ENCODE measurements at places on chromosomes 11 and 22. TPM values are rescaled to one million over a fixed set of nuclear protein-coding genes. Genes with fewer than 3 reads are reported as not detected.

The GPHA2 gene
- total RNA-seq: not detected

The TMPRSS6 gene
- not detected for total RNA-seq

The GP1BB gene
- not detected for total RNA-seq

The HEPACAM gene
- not detected for total RNA-seq

The TCN1 gene
- total RNA-seq: not detected

The PLAAT2 gene
- total RNA-seq: not detected

The OR51B2 gene
- not detected for total RNA-seq

The PLEKHA7 gene
- total RNA-seq: 22.2 TPM

The PKDREJ gene
- total RNA-seq: not detected

The FGF4 gene
- not detected for total RNA-seq

The SCARF2 gene
- total RNA-seq: 9.1 TPM

The SCGB1D2 gene
- not detected for total RNA-seq

The EMSY gene
- 6.6 TPM for total RNA-seq
